ENCODE measurements at places on chromosomes 4 and X.

DNA sequence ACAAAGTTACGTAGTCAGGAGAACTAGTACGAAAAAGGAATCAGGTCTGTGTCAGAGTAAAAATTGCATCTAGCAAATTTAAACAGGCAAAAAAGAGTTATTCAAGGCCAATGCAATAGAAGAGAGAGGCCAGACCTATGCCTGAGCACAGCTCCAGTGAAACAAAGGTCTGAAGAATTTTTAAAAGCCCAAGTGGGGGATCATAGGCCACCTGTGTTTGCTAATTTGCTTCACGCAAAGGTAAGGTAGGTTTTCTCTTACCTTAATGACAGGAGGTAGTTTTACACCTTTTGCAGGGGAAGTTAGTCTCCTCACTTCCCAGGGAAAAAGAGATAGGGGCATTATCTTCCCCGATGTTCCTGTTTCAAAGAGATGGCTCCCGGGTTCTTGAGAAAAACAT is 448.6 kb upstream of the TECRL start:
- DNase-seq: no peak

GRCh38 chr4:114694770-114695169 is 96.2 kb downstream of the UGT8 start:
- DNase-seq: peak; percentile 45

- DNase-seq: no peak
Measured at GRCh38 chr4:147362938-147363337, 118.0 kb upstream of the EDNRA start.

- peak; percentile 1 for DNase-seq
Measured at GRCh38 chr4:137532869-137533236, 559 bp upstream of the PCDH18 start.

DNA sequence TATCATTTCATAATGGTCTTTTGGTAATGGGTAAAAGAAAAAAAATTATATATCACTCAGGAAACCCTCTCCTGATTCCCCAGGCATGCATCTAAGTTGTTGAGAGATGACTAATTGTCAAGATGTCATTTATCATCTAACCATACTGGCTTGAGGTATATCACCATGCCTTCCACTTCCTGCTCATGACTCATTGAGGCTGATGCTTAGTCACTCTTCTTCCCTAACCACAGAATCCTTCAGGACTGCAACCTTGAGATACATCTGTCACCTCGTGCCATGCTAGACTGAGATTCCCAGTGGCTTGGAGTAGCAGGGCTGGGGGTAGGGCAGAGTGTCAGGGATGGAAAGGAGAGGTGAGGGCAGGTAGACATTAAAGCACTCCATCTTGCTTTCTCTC is 782.5 kb upstream of the INTU start:
- no peak for DNase-seq

- no peak for DNase-seq
Measured at GRCh38 chrX:56068274-56068758, 163.8 kb upstream of the KLF8 start.

GRCh38 chr4:100430451-100430850 is 87.4 kb downstream of the EMCN start:
- no peak for DNase-seq

DNA sequence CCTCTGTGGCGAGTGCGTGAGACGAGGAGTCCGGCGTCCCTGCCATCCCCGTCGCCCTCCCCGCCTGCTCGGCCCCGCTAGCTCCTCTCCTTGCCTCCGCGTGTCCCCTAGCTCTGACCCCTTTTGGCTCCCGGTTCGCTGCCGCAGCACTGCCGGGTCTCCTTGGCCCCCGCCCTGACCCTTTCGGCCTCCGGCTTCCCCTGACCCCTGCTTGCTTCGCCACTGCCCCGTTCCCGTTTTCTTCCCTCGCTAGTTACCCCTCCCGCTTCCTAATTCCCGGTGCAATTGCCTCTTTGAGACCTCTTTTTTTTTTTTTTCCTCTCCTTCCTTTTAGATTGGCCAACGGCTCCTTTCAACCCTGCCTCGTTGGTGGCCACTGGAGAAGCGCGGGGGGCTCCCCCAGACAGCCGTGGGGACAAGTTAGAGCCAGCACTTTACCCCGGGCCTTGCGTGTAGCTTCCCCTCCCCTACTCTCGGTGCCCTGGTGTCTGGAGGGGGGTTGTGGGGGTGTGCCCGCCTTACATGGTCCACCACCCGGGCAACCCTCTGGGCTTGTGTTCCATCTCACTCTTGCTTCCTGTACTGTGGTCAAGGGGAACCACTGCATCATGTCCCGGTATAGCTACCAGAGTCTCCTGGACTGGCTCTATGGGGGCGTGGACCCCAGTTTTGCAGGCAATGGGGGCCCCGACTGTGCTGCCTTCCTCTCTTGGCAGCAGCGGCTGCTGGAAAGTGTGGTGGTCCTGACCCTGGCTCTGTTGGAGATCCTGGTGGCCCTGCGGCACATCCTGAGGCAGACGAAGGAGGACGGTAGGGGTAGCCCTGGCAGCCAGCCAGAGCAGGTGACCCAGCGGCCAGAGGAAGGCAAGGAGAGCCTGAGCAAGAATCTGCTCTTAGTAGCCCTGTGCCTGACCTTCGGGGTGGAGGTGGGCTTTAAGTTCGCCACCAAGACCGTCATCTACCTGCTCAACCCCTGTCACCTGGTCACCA is 548 bp downstream of the TMEM164 start:
- DNase-seq: peak; percentile 29

DNA sequence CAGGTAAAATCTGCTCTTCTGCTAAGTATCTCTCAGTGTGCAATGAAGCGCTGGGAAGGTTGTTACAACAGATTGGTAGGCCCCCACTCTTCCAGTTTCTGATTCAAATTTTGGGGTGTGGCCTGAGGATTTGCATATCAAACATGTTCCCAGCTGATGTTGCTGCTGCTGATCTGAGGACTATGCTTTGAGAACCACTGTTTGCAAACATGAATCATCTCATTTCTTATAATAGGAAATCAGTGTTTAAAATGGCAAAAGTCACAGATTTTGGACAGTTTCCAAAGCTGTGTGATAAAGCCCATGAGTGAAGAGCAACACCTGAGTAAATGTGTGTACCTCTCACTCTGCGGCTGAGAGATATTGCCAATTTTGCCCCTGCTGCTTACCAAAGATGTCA is 36.2 kb upstream of the NDNF start:
- peak; percentile 76 for DNase-seq

DNA sequence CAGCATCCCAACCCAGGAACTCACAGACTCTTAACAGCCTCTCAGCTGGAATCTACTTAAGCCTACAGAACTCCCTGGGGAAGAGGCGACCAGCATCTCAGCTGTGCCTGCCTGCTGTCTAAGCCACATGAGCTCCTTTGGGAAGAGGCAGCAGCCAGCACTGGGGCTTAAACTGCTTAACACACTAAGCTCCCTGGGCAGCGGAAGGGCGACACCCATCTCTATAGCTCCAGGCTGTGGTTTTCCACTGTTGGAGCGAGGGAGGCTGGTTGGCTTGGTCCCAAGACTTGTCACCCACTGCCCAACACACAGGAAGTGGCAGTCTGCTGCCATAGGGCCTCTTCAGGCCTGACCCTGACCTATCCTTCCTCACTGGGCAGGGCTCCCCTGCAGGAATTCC is 1544.1 kb upstream of the ADGRL3 start:
- peak; percentile 98 for DNase-seq

DNA sequence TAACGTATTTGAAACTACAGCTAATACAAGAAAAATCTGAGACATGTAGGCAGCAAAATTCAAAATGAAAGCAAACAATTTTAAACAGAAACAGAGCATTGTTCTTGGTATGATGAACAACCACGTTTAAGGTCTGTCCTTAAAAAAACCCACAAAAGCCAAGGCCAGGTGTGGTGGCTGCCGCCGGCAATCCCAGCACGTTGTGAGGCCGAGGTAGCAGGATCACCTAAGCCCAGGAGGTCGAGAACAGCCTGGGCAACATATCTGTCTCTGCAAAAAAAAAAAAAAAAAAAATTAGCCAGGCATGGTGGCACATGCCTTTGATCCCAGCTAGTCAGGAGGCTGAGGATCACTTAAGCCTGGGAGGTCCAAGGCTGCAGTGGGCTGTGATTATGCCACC is 13.7 kb downstream of the RWDD4 start:
- no peak for DNase-seq

GRCh38 chrX:32118832-32119231 is 1047.0 kb upstream of the FTHL17 start:
- no peak for DNase-seq

DNA sequence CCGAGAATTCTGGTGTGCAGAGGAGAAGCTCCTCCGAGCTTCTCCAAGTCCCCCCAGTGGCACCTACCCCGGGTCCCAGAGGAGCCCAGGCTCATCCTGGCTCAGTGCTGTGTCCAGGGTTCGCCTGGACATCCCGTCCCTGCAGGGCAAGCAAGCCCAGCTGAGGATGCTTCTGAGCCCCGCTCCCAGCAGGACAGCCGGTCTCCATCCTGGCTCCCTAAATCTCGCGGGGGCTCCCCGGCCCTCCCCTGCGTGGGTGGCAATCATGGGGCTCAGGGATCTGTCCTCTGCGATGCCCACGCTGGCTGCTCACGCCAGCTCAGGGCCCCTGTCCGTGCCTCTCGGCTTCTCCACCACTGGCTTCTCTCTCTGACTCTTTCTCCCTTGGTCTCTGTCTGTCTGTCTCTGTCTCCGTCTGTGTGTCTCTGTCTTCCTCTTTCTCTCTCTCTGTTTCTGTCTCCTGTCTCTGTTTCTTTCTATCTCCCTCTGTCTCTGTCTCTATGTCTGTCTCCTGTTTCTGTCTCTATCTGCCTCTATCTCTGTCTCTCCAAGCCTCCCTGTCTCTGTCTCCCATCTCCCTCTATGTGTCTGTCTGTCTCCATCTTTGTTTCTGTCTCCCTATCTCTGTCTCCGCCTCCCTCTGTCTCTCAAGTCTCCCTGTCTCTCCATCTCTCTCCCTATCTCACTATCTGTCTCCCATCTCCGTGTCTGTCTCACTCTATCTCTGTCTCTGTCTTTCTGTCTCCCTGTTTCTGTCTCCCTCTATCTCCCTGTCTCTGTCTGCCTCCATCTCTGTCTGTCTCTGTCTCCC is 27.8 kb upstream of the SLC25A6 start:
- DNase-seq: no peak

DNA sequence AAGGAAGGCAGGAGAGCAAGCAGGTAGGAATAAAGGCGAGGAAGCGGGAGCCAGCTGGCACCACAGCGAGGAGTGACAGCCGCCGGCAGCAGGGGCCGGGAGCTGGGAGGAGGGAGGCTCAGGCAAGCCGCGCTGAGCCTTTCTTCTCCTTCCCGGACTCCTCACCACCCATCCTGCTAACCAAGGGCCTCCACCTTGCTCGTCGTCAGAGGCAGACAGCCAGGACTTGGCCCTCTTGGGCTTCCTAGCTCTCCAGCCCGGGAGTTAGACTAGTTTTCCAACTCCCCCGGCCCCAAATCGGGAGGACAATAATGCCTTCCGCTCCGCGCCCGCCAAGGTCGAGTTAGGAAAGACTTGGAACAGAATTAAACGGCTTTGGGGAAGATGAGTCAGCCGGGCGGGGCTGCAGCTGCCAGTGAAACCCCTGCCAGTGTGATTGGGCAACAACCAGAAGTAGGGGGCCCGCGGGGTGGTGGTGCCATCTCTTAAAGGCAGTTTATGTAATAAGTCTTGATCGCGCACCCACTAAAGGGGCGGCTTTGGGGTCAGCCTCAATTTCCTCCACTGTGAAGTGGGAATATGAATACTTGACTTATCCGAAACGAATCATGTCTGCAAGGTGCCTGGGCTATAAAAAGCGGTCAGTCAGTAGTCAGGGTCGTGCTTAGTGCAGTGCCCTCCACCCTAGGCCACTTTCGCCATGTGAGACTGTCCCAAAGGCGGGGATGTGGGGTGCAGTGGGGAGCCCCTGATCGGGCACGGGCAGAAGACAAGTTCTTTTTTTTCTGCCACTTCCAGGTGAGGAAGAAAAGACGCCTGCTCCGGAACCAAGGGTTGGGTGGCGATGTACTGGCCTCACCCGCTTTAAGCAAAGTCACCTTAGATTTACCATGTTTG is 6.7 kb upstream of the HSD17B10 start:
- peak; percentile 77 for DNase-seq

GRCh38 chrX:106415276-106415895 is 196.4 kb upstream of the RADX start:
- peak; percentile 46 for DNase-seq

DNA sequence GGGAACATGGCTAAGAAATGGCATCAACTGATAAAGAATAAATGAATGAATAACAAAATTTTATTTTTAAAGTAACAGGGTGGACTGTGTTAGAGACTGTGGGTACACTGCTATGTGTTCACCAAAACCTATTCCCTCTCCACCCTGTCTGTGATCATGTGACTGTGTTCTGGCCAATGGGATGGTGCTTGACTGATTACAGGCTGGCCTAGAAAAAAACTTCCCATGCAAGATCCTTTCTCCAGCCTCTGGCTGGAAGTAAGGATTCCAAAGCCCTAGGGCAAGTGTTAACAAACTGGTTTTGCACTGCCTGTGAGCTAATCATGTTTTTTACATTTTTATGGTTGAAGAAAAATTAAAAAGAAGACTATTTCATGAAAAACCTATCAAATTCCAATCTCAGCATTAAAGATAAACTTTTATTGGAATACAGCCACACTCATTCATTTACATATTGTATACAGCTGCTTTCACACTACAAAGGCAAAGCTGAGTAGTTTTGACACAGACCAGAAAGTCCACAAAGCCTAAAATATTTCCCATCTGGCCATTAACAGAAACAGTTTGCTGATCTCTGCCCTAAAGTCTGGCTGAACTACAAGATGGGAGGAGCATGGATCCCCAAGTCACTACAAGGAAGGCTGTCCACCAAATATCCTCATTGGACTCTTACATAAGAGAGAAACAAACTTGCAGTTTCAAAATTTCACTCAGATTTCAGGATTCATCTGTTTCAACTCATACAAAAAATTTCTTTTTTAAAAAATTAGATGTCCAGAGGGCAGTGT is 133.2 kb downstream of the ARHGAP6 start:
- DNase-seq: peak; percentile 43

DNA sequence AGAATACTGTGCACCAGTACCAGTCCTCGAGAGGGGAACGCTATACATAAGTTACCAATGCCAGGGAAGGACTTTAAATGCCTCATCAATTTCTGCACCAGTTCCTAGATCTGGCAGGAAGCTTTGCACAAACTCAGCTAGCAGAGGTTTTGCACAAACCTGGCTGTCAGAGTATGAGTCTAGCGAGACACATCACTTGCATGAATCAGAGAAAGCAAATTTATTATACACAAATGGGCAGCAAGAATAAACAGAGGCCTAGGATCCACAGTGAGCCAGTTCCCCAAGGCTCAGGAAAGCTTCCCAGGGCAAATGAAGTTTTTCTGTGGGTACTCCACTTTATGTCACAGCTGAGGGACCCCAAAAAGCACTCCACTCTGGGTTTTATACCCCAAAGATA is 523.5 kb downstream of the CFAP47 start:
- no peak for DNase-seq

GRCh38 chrX:109190542-109190941 is 291.3 kb downstream of the GUCY2F start:
- no peak for DNase-seq

GRCh38 chr4:99564921-99565320 is 1.1 kb upstream of the TRMT10A start:
- DNase-seq: peak; percentile 83

GRCh38 chrX:115894087-115894486 is 276.5 kb upstream of the AGTR2 start:
- peak; percentile 14 for DNase-seq

- peak; percentile 5 for DNase-seq
Measured at GRCh38 chrX:70908541-70908940, at the start of gene TEX11. TEX11 (minus strand) TSS chrX:70908711; CDS start chrX:70907789, 922 bp downstream.

- DNase-seq: no peak
Measured at GRCh38 chrX:11954176-11954575, 184.1 kb upstream of the FRMPD4 start.

- no peak for DNase-seq
Measured at GRCh38 chrX:15973946-15974345, 119.3 kb upstream of the AP1S2 start.

- DNase-seq: no peak
Measured at GRCh38 chrX:112865464-112866025, 24.9 kb upstream of the AMOT start.

Measured in NCI-H82 (cell line).